Panc1 (cell line): ENCODE measurements at places on chromosomes 3 and 15. TPM values are rescaled to one million over a fixed set of nuclear protein-coding genes. Genes with fewer than 3 reads are reported as not detected.

PCOLCE2 gene
- total RNA-seq, result 14.6 TPM

SPTSSB gene
- 3.7 TPM for total RNA-seq

DNA sequence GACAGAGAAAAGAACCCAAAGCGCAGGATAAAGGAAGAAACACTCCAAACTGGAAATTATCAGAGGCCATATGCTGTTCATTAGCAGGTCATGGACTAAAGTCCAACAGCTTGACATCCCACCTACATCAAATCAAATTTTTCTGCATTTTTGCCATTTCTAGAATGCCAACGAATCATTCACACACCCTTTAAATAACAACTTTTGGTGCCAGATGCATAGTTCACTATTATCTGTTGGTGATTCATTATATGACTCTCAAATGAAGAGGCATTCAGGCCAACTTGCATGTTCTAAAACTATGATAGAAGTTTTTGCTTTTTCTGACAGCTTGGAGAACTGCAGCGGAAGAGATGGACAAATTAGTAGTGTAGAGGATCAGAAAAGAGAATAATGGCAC, 529.8 kb upstream of the NAALADL2 start:
- DNase-seq, result no peak
- no peaks in the 10 kb centered on the region for H3K36me3 ChIP-seq
- no peak overlapping the region for H3K27ac ChIP-seq
- H3K27me3 ChIP-seq, result no peaks in the 10 kb centered on the region
- H3K4me3 ChIP-seq, result no peak overlapping the region

DNA sequence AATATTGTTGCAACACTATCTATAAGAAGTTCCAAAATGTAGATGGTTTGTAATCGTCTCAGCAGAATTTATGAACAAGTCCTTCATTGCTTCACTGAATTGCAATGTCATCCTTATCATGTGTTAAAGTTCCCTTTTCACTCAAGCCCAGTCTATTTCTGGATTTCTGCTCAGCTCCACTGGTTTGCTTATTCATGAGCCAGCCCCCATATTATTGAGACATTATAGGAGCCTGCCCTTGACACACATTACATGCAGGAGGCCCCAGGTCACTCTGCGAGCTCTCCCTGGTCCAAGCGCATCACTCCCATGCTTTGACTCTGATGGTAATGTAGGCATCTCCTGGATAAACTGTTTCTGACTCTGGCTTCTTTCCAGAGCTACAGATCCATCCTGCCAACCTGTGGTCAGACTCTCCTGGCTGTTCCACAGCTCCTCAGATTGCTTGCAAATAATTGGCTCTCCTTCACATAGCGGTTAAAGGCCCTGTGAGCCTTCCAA, 56.9 kb downstream of the ABTB1 start:
- no peaks in the 10 kb centered on the region for H3K4me1 ChIP-seq
- no peak overlapping the region for H3K27ac ChIP-seq
- H3K4me3 ChIP-seq, result no peak overlapping the region
- no peak for DNase-seq
- no peaks in the 10 kb centered on the region; the same call in 1 of the 2 replicates for H3K27me3 ChIP-seq

GRCh38 chr15:82048811-82049210, 3.0 kb upstream of the MEX3B start:
- no peak for DNase-seq
- H3K27me3 ChIP-seq, result peaks cover 15% of the 10 kb centered on the region
- peaks cover 4% of the 10 kb centered on the region; the same call in 1 of the 2 replicates for H3K4me1 ChIP-seq
- no peak overlapping the region for H3K27ac ChIP-seq

- H3K4me1 ChIP-seq, result peaks cover 22% of the 10 kb centered on the region
- H3K36me3 ChIP-seq, result no peaks in the 10 kb centered on the region
- H3K27me3 ChIP-seq, result no peaks in the 10 kb centered on the region
- DNase-seq, result peak; percentile 89
- peak overlapping the region; percentile 77 for H3K27ac ChIP-seq
- no peak overlapping the region; the same call in 1 of the 2 replicates for H3K4me3 ChIP-seq
Observed at GRCh38 chr15:72237029-72237852, 6.3 kb upstream of the PKM start.
